ENCODE measurements at places on chromosomes 4 and X. TPM values are rescaled to one million over a fixed set of nuclear protein-coding genes. Genes with fewer than 3 reads are reported as not detected.

GRCh38 chr4:111066447-111066846 lies 443.6 kb upstream of the PITX2 start:
- no peak for DNase-seq

DNA sequence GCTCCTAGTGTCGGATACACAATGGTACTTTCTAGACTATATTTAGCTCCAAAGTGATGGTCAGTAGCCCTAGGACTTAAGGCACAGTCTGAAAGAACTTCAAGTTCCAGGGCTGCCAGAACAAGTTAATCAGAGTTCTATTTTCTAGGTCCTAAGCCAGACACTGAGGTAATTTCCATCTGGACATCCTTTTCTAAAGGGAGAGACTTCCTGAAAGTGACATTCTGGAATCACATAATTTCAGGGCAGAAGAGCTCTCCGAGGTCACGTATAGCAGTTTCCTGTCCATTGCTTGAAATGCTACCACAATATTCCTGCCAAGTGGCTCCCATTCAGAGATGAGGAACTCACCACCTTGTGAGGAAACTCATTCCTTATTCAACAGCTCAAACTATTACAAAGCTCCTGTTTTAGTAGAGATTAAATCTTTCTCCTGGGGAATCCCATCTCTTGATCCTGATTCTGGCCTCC lies 117.9 kb downstream of the COL25A1 start:
- DNase-seq: no peak

The CSAG3 gene
- not detected for total RNA-seq

GRCh38 chr4:13543032-13543838 lies 1.1 kb downstream of the NKX3-2 start:
- DNase-seq: no peak
